ENCODE measurements at places on chromosomes 4 and X. TPM values are rescaled to one million over a fixed set of nuclear protein-coding genes. Genes with fewer than 3 reads are reported as not detected.

Gene DKK2
- total RNA-seq: not detected

Gene LRIT3
- total RNA-seq: not detected

Gene CXorf49B
- total RNA-seq: not detected

Gene FAM241A
- total RNA-seq: 5.1 TPM

Gene CFI
- not detected for total RNA-seq

All from hair follicular keratinocyte (primary cell).